ENCODE measurements at places on chromosomes 1 and 21.
A peak's percentile ranks its signal among the peaks of the same experiment; 100 is the strongest.

- DNase-seq = no peak
Measured at GRCh38 chr1:37325010-37325409, 149.4 kb upstream of the ZC3H12A start.

DNA sequence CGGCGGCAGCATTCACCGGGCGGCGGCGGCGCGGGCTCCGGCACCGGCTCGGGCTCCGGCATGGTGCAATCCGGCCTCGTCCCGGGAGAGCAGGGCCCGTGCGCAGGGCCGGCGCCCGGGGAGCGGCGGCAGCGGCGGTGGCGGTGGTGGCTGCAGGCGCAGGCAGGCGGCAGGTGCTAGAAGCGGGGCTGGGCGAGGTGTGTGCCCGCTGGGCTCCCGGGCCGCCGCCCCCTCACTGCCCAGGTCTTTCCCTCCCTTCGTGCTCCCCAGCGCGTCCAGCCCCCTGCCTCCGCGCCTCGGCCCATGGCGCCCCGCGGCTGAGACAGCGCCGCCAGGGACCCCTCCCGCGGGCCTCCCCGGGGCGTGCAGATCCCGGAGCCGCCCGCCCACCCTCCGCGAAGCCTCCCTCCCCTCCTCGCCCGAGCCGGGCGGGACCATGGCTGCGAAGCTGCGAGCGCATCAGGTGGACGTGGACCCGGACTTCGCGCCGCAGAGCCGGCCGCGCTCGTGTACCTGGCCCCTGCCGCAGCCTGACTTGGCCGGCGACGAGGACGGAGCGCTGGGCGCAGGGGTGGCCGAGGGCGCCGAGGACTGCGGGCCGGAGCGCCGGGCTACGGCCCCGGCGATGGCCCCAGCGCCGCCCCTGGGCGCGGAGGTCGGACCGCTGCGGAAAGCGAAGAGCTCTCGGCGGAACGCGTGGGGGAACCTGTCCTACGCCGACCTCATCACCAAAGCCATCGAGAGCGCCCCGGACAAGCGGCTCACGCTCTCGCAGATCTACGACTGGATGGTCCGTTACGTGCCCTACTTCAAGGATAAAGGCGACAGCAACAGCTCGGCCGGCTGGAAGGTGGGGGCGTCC is 492 bp downstream of the FOXO6 start:
- no peak for DNase-seq

DNA sequence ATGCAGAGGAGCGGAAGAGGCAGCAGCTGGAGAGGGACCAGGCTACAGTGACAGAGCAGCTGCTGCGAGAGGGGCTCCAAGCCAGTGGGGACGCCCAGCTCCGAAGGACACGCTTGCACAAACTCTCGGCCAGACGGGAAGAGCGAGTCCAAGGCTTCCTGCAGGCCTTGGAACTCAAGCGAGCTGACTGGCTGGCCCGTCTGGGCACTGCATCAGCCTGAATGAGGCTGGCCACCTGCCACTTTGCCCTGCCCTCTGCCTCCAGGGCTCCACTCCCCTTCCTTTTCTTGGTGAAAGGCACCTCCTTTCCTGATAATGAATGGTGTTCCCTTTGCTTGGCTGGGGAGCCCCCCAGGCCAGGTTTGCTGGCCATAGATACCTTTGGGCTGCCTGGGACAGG is 3.3 kb upstream of the HMGN2 start:
- no peak for DNase-seq

GRCh38 chr1:24293392-24294227 is 25.5 kb upstream of the GRHL3 start:
- DNase-seq = no peak

GRCh38 chr1:150233359-150234308 is 2.3 kb downstream of the ANP32E start:
- peak; percentile 27 for DNase-seq

- peak; percentile 89 for DNase-seq
Measured at GRCh38 chr1:225460737-225461532, 33.1 kb upstream of the LBR start.

DNA sequence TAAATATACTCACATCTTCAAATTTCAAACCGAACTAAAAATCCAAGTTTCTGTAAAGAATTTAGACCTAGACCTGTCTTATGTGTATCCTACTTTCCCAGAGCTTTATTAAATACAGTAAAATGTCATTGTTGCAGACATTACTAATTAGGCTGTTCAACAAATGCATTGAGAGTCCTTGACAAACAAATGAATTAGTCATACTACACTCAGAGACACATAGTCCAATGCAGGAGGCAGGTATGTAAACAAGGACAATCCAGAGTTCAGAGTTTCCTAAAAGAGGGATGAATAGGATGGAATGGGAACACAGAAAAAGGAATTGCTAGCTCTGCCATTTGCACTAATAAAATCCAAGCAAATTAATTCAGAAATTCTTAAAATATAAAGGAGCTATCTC is 1.6 kb upstream of the EGLN1 start:
- DNase-seq = no peak

DNA sequence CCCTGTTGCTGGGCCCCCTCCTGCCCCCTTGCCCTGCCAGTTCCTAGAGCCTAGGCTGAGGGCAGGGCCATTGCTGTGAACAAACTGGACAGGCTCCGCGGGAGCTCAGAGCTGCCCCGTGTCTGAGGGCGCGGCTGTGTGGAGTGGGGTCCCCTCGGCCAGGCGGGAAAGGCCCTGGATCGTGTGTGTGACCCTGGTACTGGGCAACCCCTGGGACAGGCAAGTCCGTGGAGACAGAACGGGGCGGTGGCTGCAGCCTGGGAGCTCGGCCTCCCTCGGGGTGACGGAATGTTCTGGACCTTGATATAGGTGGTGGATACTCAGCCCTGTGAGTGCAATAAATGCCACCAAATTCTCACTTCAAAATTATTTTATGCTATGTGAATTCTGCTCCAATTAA is 27.7 kb upstream of the C1orf159 start:
- DNase-seq = no peak

DNA sequence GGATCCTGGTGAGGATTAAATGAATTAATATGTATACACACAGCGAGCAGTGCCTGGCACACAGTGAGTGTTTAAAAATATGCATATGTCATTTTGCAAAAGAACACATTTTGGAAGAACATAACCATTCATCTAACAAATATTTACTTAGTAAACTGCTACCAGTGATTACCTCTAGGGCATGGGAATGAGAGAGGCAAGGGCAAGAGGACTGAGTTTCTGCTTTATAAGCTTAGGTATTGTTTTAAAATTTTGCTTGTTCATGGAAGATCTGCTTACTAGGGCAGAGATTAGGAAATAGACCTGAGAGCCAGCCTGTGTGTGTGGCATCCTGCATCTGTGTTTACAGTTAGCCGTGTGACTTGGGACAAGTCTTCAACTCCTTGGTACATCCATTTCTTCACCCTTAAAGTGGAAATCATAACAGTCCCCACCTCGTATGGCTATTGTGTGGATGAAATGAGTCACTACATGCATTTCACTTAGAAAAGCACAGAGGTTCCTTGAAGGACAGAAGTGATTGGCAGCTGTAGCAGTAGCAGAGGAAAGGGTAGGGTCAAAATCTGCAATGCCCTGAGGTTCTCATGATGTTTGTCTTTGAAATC is 198.5 kb upstream of the FMN2 start:
- no peak for DNase-seq

- no peak for DNase-seq
Measured at GRCh38 chr1:32623775-32624174, 26.6 kb downstream of the ZBTB8OS start.

DNA sequence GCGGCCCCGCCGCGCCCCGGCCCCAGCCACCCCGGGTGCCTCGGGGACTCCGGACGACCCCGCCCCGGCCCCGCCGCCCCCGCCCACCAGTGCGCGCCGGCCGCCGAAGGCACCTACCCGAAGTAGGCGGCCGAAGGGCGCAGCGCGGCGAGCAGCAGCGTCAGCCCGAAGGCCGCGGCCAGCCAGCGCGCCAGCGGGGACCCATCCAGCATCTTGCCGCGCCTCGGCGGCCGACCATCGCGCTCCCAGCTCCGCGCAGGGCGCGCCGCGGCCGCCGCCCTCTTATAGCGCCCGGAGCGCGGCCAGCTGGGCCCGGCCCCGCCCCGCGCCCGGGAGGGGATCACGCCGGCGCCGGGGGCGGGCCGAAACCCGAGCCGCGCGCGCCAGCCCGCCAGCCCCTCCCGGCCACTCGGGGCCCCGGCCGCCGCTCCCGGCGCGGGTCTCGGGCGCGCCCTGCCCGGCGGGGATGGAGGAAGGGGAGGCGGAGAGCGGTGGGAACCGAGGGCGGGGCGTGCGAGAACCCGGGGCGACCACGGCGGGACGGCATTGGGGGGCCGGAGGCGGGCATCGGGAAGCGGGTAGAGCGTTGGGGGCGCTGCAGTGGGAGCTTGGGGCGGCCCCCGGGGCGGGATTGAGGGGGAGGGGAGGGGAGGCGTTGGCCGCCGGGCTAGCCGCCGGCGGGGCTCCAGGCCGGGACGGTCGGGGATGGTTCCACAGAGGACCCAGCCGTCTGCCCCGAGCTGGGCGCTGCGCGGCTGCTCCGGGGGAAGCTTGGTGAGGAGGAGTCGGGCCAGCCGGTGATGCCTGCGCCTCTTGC is at the start of gene WNT9A:
TSS of gene WNT9A (minus strand) at position 257 of the 817 bp plus-strand sequence. CDS start at position 212, 45 bp downstream.
- no peak for DNase-seq

DNA sequence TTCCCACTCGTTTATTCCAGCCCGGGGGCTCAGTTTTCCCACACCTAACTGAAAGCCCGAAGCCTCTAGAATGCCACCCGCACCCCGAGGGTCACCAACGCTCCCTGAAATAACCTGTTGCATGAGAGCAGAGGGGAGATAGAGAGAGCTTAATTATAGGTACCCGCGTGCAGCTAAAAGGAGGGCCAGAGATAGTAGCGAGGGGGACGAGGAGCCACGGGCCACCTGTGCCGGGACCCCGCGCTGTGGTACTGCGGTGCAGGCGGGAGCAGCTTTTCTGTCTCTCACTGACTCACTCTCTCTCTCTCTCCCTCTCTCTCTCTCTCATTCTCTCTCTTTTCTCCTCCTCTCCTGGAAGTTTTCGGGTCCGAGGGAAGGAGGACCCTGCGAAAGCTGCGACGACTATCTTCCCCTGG is 716 bp downstream of the OLIG2 start:
- no peak for DNase-seq

GRCh38 chr1:23424293-23425192 is at the start of gene TCEA3:
TCEA3 (minus strand) TSS chr1:23424748; CDS start chr1:23424633, 115 bp downstream.
- peak; percentile 8 for DNase-seq

GRCh38 chr1:242147096-242147976 is 148.4 kb upstream of the MAP1LC3C start:
- DNase-seq = no peak

DNA sequence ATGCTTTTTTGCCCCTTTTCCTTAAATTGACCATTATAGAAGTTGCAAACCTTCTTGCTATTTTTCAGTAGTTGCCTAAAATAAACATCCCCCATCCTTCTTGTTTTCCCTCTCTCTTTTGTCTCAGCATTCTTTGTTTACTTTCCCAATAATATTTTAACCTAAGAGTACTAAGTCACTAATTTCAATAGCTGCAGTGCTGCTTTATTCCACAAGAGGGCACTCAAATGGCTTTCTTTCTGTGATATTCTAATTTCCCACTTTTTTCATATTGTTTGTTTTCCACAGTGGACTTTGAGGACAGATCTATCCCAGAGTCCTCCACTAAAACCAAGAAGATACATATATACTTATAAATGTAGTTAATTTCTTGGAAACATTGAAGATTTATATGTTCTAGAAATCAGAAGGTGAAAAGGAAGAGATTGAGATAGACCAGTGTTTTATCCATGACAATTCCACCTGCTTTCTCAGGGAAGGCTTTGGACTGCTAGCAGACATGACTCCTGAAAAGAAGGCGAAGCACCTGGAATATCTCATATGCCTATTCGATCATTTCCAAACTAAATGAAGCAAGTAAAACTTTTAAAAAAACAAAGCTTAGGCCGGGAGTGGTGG is 104.8 kb upstream of the GRIK1 start:
- DNase-seq = peak; percentile 44

DNA sequence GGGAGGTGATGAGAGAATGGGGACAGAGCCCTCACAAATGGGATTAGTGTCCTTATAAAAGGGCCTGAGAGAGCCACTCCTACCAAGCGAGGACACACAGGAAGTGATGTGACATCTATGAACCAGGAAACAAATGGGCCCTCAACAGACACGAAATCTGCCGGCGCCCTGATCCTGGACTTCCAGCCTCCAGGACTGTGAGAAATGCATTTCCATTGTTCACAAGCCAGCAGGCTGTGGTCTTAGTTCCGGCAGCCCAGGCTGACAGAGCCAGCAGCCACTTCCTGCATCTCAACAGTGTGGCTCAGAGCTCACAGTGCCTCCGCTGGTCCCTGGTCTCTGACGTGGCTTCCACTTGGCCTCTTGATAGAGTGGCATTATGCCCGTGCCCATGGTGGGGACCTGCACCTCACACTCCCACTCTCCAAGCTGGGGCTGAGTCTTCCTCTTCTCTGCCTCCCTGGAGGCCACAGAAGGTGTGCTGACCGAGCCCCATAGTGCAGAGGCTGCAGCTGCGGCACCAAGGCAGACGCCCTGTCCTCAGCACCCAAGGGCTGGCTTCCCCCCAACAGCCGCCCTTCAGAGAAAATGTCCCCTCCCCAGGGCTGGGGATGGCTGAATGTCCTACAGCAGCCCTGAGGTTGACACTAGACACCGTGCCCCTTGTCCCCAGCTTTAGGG is 44.9 kb downstream of the ACOT7 start:
- peak; percentile 61 for DNase-seq

DNA sequence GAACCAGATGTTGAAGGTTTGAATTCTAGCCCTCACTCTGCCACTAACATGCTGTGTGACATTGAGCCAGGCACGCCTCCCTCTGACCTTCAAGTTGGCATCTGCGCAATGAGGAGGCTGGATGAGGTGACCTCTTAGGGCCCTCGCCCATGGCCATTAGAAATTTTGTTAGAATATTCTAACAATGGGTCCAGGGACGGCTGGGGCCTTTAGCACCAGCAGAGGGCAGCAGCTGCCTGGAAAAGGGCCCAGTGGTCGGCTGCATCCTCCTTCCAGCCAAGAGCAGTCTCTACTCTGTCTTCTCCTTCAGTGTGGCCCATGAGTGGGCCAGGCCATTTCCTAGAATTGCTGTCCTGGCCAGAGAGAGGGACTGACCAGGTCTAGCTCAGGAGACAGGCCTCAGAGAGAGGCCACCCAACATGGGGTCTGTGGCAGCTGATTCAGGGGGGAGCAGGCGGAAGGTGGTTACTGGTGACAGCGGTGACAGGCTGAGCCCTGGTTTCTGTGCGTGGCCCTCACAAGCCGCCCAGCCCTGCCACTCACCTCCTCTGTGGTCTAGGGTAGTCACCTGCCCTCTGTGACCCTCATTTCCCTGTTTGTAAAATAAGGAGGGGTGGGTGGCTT is 101.3 kb upstream of the ACTL8 start:
- DNase-seq = peak; percentile 5

GRCh38 chr1:16151196-16151994 is 4.5 kb downstream of the EPHA2 start:
- no peak for DNase-seq

DNA sequence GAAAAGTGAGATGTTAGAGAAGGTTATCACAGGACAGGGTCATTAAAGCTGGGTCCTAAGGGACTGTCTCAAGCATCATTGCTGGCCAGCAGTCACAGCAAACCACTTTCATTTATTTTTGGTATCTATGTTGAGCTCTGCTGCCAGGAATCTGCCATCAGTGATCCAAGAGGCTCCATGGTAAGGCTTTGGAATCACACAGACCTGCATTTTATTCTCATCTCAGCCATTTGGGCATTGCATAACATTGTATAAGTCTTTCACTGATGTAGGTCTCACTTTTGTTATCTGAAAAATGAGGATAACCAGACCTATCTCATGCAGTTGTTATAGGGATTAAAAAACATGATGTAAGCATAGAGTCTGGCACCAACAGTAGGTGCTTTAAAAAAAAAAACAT is 77.5 kb downstream of the OMA1 start:
- no peak for DNase-seq

All from CD4-positive, alpha-beta T cell treated with Interleukin-4 for 4 hours (primary cell).